ENCODE measurements at places on chromosomes 4 and X.

- DNase-seq: no peak
Measured at GRCh38 chrX:140346729-140347128, 158.1 kb downstream of the SOX3 start.

DNA sequence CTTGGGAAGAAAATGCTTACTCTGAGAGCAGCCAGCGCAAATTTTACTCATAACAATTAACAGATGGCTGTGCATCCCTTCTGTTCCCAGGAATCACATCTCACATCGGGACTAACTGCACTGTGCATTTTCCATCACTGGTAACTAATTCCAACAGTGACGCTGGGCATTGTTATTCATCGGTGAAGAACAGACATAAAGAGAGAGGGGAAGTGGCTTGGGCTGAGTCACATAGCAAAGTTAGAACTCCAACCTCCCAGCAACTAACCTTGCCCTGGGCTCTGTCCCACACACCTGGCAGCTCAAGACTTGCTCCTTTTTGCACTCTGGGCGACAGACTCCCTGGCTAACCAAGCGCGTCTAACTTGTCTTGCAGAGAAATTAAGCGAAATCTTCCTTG is 6.4 kb upstream of the LONRF3 start:
- DNase-seq: no peak

GRCh38 chr4:143294310-143294709 is 42.4 kb upstream of the GAB1 start:
- DNase-seq: peak; percentile 86

GRCh38 chr4:128686032-128686465 is 123.5 kb upstream of the JADE1 start:
- DNase-seq: no peak

DNA sequence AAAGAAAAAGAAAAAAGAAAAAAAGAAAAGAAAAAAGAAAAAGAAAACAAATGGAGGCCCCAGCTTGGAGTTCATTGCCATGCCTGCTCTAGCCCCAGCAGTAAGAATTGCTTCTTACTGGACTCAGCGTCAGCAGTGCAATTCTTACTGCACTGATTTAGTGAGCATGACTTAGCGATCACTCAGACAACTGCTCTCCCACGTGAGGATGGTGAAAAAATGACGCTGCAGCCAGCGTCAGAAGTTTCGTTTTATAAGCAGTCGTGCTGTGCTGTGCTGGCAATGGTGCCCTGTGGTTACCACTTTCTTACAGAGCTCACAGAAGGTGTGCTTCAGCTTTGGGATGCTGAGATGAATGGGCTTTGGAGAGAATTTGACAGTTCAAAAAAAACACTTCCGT is 68.3 kb upstream of the DDX3X start:
- DNase-seq: no peak

GRCh38 chr4:53044651-53044960 is 182.5 kb downstream of the RASL11B start:
- DNase-seq: no peak

- no peak for DNase-seq
Measured at GRCh38 chrX:41708486-41708885, 15.5 kb upstream of the GPR82 start.

- peak; percentile 29 for DNase-seq
Measured at GRCh38 chr4:26204249-26204825, 116.5 kb upstream of the RBPJ start.

DNA sequence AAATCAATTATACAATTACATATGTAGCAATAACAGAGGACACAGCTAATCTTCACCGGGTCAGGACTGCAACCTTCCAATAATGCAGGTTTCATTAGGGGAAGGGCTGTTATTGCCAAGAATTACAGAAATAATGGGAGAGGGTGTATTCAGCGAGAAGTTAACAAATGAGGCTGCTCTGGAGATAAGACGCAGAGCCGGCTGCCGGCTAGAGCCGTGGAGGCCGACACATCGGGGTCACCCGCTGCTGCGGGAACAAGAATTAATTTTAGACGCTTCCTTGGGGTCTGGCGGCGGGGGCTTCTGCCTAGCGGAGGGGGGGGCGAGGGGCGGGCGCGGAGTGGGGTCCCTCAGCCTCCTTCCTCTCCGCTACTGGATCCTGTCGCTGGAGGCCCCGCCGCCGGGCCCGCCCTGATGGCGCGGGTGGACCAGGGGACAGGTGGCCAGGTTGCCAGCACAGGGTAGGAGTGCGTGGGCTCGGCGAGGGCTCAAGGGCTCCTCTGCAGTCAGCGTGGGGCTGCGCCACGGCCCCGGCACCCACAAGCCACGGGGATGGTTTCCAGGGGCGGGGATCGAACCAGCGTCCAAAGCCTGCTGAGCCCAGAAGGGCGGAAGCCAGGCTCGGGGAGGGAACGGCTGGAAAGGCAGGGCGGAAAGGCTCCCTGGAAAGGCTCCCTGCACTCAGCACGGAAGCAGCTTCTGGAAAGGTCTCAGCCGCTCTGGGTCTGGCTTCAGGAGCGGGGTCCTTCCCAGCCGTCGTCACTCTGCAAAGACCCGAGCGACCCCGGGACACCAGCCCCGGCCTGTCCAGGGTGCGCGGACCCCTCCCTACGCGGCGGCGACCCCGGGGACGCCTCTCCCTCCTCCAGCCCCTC is 113.8 kb upstream of the NKX1-1 start:
- DNase-seq: no peak

GRCh38 chrX:27336466-27337091 is 126.6 kb downstream of the PPP4R3C start:
- DNase-seq: no peak

DNA sequence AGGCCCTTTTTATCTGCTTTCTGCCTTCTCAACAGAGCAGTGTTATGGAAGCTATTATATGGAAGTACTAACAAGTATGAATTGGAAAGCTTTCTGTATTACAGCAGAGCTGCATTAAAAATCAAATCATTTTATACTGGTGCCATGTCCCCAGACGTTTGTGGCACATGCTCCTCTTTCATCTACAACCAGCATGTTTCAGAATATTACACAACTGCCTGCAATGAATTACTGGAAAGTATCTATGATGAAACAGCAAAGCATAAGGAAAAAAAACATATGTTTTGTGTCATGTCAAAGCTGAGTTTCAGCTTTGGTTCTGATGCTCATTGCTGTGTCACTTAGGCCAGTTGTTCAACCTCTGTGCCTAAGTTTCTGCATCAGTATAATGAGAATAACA is 576.8 kb downstream of the GBA3 start:
- DNase-seq: no peak

- DNase-seq: no peak
Measured at GRCh38 chr4:57605376-57605775, 495.2 kb upstream of the IGFBP7 start.

GRCh38 chr4:62279689-62280088 is 1079.6 kb downstream of the ADGRL3 start:
- DNase-seq: no peak

DNA sequence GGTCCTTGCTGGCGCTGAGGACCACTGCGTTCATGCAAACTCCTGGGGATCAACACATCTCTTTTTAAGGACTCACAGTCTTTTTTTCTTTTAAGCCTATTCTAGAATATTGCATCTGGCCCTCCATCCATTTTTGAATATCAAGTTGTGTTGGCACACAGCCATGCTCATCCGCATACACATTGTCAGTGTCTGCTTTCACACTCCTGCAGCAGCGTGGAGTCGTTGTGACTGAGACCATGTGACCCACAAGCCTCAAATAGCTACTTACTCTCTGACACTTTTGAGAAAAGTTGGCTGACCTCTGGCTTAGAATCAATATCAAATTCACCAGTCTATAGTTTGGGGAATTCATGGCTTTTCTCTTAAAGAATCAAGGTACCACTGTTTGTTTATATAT is 191.8 kb upstream of the S100G start:
- no peak for DNase-seq

- DNase-seq: no peak
Measured at GRCh38 chrX:132909643-132910042, 48.8 kb downstream of the HS6ST2 start.

- DNase-seq: no peak
Measured at GRCh38 chr4:170827562-170828274, 738.0 kb upstream of the AADAT start.

- no peak for DNase-seq
Measured at GRCh38 chr4:59855630-59856352, 1344.3 kb upstream of the ADGRL3 start.

DNA sequence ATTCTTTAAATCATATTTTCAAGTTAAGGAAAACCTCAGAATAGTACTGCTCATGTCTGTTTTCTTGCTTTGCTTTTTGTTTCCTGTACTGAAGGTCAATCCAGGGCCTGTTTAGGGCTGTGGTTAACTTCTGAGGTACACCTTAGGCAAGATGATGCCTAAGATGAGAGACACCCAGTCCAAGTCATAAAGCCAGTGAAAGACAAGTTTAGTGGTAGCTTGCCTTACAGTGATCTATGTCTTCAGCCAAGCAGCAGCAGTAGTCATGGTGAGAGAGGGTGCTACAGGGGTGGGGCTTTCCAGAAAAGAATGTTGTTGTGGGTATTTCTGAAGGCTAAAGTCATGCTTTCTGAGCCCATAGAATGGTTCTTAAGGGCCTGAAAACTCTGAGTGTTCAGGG is 173.7 kb downstream of the VSIG4 start:
- no peak for DNase-seq

DNA sequence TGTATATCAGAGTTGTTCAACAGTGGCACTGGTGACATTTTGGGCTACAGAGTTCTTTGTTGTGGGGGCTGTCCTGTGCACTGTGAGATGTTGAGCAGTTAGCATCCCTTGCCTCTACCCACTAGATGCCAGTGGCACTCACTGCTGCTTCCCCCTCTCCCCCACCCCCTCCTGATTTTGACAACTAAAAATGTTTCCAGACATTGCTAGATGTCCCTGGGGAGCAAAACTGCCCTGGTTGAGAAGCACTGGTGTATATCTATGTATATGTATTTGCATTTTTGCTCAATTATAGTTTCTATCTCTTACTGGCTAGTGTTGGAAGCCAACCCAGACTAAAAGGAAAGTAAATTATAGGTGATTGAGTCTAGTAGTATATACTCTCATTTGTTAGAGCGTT is 2.4 kb downstream of the TMEM131L start:
- no peak for DNase-seq

DNA sequence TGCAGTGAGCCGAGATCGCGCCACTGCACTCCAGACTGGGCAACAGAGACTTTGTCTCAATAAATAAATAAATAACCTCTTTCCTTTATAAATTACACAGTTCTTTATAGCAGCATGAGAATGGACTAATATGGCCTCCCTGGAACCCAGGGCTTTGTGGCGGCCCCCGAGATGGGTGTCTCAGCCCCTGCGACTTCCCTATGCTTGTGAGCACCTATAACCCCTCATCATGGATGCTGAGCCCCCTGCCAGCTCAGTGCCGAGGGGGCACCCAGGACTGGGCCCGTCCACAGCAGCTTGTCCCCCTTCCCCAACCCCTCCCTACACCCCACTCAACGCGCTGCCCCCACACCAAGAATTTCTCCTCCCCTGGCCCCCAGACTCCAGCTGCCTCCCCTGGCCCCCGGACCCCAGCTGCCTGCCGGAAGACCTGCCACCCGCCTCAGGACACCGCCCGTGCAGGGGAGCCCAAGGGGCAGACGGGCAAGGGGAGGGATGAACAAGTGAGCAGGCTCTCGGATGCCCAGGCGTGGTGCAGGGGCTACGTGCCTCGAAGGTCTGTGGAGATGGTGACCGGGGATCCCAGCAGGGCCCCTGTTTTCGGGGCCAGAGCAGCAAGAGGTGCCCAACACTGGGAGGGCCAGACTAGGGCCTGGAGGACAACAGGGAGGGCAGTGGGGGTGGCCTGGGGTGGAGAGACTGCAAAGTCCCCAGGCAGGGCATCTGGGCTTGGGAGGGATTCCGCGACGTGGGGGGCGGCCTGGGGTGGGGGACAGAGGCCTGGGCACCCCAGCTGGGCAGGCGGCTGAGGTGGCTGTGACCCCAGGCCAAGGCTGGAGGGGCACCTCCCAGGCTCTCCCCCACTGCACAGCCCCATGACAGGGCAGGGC is 74.0 kb downstream of the FAM53A start:
- peak; percentile 47 for DNase-seq

DNA sequence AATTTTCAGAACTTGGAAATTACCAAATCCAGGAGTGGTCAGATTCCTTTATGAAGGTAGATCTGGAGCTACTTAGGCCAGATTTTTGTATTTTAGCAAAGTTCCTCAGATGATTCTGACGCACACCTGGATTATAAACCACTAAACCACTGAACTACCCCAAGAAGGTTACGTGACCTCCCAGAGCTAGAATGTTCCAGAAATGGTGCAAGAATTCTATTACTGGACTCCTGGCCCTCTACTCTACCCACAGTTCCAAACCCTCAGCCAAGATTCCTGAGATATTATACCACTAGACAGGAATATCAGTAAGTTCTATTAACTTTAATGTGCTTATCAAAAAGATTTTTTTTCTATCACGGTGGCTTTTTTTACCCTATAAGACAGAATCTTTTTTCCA is 67.1 kb downstream of the ABCG2 start:
- DNase-seq: no peak

DNA sequence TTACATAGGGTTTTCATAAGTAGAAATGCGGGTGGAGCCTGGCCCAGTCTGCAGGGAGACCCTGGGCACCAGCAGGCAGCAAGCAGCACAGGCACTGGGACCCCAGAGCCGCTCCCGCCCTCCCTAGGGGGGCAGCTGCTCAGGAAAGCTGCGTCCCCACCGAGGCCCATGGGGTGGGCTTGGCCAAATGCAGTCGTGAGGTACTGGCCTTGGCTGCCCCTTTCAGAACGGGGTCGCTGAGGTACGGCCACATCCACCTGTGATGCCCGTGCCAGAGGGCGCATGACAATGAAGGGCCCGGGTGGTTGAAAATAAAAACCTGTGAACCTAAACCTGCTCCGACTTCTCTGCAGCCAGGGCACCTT is 16.7 kb downstream of the TMEM175 start:
- DNase-seq: no peak

GRCh38 chr4:73406548-73406875 is 2.4 kb downstream of the ALB start:
- no peak for DNase-seq

DNA sequence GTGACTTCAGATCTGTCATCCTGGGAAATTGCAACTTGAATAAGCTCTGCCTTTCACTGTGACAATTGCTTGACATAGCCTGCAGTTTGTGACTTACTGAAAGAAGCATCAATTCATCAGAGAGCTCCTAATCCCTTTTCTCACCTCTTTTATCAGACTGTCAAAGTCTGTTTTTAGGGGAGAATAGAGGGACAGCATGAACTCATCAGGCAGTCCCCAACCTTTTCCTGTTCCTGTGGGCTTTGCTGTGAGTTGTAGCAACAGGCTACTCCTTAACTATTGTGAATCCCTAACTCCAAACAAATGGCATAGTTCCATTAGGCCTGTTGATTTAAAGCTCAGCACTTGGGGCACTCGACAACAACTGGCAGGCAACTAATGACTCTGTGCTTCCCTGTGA is 64.9 kb downstream of the DOCK11 start:
- DNase-seq: no peak

DNA sequence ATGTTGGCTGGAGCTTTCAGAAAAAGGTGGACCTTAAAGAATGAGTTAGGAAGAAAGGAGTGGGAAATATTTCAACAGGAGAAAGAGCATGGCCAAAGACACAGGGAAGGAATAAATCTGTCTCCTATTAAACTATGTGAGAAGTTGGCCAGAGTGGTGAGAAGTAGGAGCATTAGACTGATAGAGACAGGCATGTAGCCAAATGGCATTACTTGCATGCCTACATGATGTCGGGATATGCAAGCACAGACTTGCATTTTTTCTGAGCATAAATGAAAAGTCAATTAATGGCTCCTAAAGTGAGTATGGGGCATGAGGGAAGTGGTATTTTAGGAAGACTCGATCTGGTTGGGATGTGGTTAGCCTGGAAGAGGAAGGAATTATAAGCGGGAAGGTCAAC is 279.6 kb upstream of the PITX2 start:
- no peak for DNase-seq

Measured in heart left ventricle (tissue), 16 donors.